ENCODE measurements at places on chromosomes 4 and X.

DNA sequence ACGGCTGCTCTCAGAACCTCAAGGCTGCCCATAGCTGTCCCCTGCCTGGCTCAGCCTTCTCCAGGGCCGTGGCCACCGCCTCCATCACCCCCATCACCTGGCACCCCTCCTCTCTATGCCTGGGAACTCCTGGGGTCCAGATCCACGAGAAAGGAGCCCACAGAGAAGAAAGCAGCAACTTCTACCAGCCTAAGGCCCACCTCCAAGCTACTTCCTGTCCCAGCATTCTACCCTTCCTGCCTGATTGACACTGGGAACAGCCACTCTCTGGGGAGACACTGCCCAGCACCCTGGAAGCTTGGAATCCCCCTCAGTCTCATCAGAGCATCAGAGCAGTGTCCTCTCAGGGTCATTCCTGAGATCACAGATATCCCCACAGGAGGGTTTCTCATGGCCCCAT, 36.9 kb upstream of the PROM1 start:
- DNase-seq = no peak

DNA sequence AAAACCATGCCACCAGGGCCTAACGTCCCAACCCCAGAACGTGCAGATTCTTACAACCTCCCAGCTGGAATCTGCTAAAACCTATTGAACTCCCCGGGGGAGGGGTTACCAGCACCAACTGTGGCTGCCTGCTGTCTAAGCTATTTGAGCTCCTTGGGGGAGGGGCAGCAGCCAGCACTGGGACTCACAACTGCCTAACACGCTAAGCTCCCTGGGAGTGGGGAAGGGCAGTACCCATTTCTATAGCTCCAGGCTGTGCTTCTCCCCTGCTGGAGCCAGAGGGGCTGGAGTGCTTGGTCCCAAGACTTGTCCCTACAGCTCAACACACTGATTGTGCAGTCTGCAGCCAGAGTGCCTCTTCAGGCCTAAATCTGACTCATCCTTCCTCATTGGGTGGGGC, 459.8 kb upstream of the FGF16 start:
- no peak for DNase-seq

DNA sequence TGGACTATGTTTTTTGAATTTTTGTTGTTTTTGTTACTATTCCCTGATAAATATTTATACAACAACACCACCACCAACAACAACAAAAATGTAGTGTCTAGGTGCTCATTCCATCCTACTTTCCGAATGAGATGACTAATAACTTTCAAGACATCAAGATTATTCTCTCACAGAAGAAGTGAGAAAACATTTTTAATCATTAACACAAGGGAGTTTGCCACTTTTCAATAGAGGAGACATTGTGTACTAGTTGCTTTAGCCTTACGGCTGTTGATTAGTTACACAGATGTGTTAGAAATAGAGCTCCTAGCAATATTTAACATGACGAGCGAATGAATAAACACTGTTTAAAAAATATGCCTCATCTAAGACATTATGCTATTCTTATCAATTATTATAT, 898.8 kb downstream of the C4orf33 start:
- no peak for DNase-seq

DNA sequence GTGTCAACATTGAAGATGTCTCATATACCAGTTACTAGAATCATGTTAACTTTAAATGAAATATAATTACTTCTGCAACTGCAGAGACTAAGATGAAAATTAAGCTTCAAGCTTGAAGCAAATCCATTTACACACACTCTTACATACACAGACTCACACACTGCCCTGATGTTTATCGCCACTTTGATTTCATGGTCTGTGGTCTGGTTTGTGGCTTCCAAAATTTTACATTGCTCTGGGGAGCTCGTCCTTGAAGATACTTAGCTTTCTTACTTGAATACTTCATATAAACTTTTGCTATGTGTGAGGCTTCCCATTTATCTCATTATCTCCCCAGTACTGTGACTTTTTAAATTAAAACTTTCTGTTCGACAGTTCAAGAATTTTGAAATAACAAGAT, 35.8 kb downstream of the ARHGEF38 start:
- no peak for DNase-seq

- DNase-seq = no peak
Measured at GRCh38 chr4:78312989-78313753, 238.4 kb upstream of the ANXA3 start.

DNA sequence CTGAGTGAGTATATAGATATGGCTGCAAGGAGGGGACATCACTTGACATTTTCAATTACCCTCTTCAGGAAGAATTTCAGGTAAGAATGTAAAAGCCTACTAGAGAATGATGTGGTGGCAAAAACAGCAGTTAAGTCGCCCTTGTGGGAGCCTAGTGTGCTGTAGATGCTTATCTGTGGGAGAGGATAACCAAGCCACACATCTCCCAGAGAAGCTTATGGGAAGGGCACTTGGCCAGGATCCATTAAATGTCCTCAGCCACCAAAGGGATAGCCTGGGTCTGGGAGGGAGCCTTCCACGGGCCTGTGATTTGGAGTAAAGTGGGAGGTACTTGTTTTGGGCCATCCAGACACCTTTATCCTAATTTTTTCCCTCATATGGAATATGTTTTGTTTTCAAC, 41.3 kb upstream of the BCLAF3 start:
- no peak for DNase-seq

DNA sequence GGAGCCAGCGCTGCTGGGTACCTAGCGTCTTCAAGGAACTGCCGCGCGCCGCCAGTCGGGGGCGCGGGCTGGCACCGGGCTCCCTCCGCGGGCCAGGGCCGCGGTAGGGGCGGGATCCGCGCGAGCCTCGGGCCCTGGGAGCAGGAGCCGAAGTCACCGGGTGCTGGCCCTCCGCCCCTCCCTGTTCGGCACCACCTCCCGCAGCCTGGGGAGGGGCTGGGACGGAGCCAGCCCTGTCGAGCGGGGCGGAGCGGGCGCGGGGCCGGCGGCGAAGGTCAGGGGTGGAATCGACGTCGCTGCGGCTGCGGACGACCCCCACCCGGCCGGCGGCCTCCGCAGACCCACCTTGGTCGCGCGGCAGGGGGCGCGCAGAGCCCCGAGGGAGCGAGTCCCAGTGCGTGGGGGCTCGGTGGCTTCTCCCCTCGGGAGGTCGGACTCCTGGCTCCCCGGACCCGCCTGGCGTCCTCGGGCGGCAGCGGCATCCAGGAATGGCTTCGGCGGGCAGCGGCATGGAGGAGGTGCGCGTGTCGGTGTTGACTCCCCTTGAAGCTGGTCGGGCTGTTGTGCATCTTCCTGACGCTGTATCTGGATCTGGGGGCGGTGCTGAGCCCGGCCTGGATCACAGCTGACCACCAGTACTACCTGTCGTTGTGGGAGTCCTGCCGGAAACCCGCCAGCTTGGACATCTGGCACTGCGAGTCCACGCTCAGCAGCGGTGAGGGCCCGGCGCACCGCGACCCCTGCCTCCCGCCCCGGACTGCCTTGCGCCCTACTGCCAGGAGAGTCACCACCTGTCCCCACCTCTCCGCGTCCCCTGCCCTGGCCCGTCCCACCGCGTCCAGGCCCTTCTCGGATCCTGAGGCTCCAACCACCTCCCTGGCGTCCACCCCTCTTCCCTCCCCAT, 50.5 kb upstream of the FAM47C start:
- no peak for DNase-seq

DNA sequence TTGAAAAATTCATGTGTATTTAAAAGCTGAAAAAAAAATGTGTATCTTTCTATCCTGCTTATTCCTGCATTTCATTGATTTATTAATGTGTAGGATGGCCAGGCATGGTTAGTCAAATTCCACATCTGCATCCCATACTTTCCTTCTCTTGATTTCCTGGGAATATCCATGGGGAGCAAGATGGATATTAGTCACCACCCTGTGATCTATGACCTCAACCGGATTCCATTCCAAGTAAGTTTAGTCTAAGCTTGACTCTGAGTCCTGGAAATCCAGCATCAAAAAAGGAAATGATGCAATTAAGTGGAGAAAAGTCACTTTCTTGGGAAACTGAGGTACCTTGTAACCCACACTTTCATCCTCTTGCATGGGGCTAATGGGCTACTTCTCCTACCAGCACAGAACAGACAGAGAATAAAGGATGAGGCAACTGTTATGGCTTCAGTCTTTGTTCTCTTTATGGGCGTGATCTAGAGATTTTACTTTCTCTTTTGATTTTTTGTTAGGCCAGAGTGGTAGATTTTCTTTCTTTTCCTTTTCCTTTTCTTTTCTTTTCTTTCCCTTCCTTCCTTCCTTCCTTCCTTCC, 17.1 kb upstream of the BEX4 start:
- no peak for DNase-seq

- DNase-seq = no peak
Measured at GRCh38 chr4:38943343-38943742, 75.7 kb downstream of the FAM114A1 start.

GRCh38 chr4:185086053-185086452, 57.0 kb upstream of the SLC25A4 start:
- DNase-seq = no peak

- peak; percentile 24 for DNase-seq
Measured at GRCh38 chrX:65821721-65822496, 154.5 kb downstream of the MSN start.

- DNase-seq = no peak
Measured at GRCh38 chr4:3399277-3400194, 42.2 kb upstream of the HGFAC start.

- DNase-seq = no peak
Measured at GRCh38 chrX:107755721-107756120, 19.9 kb downstream of the TSC22D3 start.

DNA sequence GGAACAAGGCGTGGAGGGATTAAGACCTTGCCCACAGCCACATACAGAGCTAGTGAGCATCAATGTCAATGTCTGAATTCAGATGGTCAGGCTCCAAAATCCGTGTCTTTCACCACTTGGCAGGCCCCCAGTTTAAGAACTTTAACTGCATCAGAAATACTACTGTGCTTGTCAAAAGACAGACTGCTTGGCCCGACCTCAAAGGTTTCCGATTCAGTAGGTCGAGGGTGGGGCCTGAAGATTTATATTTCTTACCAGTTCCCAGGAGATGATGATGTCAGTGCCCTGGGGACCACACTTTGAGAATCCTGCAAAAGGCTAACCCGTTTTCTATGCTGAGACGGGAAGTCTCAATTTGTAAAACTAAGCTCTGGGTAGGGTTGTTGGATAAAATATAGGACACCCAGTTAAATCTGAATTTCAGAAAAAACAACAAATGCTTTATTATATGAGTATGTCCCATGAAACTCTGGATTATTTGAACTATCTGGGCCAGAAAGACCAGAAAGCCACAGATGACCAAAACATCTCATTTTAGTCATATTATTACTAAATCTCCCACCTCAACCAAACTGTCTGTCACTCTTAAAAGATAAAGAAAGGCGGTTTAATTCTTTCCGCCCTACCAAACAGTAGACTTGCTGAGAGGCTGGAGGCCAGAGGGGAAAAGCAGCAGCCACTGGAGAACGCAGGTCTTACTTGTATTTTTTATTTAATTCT, 42.7 kb downstream of the GATB start:
- no peak for DNase-seq

GRCh38 chr4:122992057-122992456, 69.7 kb upstream of the NUDT6 start:
- no peak for DNase-seq

GRCh38 chrX:9859711-9860555, 73.7 kb downstream of the SHROOM2 start:
- DNase-seq = no peak

GRCh38 chr4:143357161-143357845, 20.6 kb downstream of the GAB1 start:
- DNase-seq = no peak

GRCh38 chr4:58138786-58139668, 1028.8 kb upstream of the IGFBP7 start:
- DNase-seq = no peak

DNA sequence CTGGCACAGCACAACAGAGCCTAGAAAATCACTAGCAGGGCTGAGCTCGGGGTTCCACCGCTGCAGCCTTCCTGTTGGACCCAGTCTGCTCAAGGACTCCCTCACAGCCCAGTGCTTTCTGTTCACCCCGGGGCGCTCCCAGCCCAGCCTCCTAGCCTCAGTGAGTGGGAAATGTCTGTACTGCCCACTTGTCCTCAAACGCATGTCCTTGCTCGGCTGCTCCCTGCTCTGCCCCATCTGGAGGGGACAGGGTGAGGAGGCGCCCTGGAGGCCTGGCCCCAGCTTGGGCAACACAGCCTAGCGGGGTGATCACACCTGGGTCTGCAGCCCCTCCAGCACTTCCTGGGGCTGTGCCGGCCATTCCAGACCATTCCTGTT, 11.9 kb upstream of the CCNQ start:
- DNase-seq = no peak

DNA sequence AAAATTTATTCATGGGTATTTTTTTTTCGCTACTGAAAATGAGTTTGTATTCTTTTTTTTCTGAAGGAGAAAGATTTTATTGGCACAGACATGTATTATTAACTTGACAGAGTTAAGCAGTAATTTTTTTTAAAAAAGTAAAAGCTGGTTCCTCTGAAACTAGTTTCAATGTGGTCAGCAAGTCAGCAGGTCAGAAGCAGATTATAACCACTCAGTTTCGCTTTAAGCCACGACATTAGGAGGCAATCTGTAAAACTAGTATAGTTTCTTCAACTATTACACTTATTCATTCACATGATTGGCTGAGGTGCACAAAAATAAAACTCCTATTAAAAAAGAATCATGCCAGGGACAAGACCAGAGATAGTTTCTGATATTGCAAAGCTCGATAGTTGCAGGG, 714.2 kb upstream of the PCDH7 start:
- no peak for DNase-seq

DNA sequence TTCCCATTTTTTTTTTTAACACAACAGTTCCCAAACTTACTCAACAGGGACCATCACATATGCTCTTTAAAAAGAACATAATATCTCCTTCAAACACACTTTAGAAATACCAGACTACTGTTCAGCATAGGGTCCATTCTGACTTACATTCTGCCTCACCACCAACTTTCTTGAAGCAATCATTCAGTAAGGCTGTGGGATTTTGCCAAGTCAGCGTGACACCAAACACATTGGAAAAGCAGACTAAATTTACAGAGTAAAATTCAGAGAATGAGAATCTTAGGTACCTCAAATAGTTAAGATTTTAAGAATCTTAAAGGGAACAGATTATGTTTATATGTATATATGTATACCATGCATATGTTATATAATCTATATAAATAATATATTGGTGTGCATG, 7.2 kb upstream of the PUDP start:
- no peak for DNase-seq

DNA sequence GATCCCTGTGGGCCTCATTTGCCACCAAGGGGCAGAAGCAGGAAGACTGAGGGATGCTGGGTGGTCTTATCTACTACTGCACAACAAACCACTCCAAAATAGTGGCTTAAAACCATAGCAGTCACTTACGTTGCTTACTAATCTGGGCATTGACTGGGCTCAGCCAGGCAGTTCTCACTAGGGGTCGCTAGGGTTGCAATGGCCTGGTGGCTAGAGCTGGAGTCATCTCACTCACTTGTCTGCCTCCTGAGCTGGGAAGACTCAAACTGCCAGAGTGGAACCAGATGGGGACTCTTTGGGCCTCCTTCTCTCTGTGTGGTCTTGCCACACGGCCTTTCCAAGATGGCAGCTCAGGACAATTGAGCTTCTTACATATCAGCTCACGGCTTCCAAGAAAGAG, 216.3 kb upstream of the BCOR start:
- DNase-seq = no peak

GRCh38 chr4:52106660-52107059, 55.6 kb downstream of the SPATA18 start:
- no peak for DNase-seq

GRCh38 chr4:111066001-111066400, 443.1 kb upstream of the PITX2 start:
- DNase-seq = no peak

GRCh38 chr4:3291411-3291968, 1.3 kb upstream of the RGS12 start:
- no peak for DNase-seq

- no peak for DNase-seq
Measured at GRCh38 chr4:134470544-134470943, 269.0 kb upstream of the PABPC4L start.

Measured in activated CD4-positive, alpha-beta T cell treated with anti-CD3 and anti-CD28 coated beads for 4 hours (primary cell).